ENCODE measurements at places on chromosomes 4 and X.

DNA sequence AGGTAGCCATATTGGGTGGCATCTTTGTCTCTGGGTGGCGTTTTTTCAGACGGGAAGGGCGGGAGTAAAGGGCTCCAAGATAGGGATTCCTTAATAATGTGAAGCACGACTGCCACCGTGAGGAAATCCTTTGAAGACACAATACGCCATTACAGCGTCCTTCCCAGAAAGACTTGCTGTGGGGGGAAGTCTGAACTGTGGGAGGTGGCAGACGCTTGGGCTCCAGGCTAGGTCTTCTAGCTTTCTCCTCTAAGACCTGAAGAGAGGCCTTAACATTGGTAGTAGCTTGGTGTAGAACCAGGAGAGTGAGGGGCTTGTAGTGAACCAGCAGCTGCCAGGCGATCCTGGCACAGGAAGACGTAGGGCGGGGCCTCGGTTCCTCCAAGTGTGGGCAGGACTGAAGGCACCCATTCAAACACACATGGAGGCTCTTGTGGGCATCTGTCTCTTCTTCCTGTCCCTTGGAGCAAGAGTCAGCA lies 197.3 kb downstream of the OR13H1 start:
- DNase-seq: no peak

- DNase-seq: no peak
Observed at GRCh38 chrX:42220083-42220482, 296.7 kb upstream of the CASK start.

DNA sequence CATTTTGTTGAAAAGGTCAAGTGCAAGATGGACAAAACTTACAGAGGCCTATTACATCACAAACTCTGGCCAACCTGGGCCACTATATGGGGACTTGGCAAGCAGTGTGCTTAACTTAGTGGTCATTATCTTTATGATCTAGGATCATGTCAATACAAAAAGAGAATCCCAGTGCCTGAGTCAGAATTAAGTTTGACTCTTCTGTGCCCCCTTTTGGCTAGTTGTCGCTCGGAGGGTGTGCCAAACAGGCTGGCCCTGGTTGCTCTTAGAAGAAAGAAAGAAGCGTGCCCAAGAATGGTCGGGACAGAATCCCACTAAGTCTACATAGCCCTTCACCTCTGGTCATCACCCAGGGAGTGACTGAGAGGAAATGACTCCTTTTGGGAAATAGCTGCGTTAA lies 100.1 kb downstream of the EIF4E start:
- no peak for DNase-seq

- DNase-seq: no peak
Observed at GRCh38 chrX:106467422-106467821, 144.4 kb upstream of the RADX start.

DNA sequence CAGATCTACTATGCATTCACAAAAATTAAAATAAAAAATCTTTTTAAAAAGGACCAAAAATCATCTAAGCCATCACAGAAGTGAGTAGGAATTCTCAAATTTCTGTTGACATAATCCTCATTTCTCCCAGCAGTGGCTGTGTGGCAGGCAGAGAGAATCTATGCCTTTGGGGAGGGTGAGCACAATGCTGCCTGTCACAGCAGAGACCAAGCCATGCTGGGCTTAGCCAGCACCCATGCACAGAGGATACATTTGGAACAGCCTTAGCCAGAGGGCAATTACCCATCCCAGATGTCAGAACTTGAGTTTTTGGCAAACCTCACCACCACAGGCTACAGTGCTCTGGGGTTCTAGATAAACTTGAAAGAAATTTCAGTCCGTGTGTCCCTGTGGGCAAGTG lies 1274.8 kb upstream of the ADGRL3 start:
- no peak for DNase-seq

All from left hindlimb (tissue), 1 donor.